Suppressor macrophage treated with lipopolysaccharide for 4 hours (primary cell): ENCODE measurements at places on chromosomes 12 and 14.

DNA sequence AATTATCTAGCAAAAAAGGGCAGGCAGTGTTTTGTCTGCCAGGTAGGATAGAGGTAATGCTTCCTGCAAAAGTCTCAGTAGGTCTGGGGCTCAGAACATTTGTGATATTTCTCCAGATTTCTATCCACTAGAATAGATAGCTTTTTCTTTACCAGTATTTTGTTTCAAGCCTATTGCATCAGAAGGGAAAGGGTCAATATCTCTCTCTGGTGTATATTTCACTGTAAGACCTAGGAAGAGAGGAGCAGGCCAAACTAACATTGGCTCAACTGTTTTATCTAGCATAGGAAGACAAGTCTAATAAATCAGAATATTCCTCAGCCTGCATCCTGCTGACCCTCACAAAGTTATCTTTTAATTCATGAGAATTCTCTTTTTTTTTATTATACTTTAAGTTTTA lies 106.7 kb upstream of the DAAM1 start:
- no peak for DNase-seq

GRCh38 chr12:111677186-111677585 lies 8.6 kb downstream of the BRAP start:
- DNase-seq: no peak

GRCh38 chr14:64434528-64434927 lies 30.8 kb upstream of the AKAP5 start:
- DNase-seq: no peak

DNA sequence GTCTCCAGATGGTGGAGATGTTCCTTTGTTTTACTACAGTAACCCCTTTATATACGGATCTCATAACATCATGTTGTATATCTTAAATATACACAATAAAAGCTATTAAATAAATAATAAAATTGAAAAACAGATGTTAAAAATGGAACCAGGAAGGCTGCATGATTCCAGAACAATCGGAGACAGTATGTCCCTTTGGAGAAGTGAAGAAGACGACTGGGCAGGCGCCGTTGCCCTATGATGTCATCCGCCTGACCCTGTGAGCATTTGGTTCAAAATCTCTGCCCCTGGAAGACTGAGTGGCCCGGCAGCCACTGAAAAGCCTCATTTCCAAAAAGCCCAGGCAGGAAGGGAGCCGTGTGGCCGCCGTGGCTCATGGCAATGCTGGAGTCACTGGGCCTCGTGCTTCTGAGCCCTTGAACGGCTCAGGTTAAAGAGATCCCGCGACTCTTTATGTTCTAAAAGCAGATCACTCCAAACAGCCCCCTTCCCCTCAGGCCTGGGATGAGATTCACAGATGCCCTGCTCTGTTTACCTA lies 30.8 kb downstream of the RIMBP2 start:
- DNase-seq: no peak

DNA sequence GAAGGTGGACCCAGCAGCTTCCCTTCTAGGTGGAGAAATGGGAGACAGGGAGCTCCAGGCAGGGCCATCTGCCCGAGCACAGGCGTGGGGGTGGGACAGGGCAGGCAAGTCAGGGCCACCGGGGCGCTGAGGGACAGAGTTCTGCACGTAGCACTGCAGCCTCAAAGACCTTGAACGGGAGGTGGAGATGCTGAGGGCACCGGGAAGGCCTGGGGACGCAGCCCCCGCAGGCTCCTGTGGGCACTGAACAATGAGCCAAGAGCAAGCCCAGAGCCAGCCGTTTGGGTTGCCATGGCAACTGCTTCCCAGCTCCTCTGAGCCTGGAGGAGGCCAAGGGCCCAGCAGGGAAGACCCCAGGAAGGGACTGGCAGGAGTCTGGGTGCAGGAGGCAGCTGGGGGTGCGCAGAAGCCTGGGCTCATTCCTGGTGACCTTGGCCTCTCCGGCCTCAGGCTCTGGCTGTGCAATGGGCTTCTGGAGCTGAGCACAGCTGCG lies 3.4 kb downstream of the LBHD2 start:
- no peak for DNase-seq

GRCh38 chr12:56636675-56637540 lies 6.8 kb upstream of the BAZ2A start:
- peak; percentile 91 for DNase-seq

DNA sequence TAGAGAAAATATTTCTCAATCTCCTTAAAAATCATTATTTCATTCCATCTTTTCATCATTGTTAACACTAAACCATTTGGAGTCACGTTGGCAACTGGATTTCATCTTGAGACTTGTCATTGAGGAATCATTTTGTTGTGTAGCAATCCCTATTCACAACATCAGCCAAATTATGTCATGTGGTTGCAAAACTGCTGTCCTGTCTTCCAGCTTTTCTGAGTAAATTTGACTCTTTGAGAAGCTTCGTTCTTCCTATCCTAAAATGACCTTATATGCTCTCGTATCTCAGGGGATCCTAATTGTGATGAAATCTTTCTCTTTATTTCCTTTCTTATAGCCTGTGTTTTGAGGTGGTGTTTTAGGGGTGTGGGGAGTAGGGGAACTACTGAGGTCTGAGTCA lies 30.6 kb upstream of the KICS2 start:
- DNase-seq: peak; percentile 74

- no peak for DNase-seq
These were observed 203.6 kb downstream of the NUAK1 start for GRCh38 chr12:105935106-105935505.

- DNase-seq: peak; percentile 73
These were observed 6.5 kb upstream of the TMBIM4 start for GRCh38 chr12:66176105-66176900.
